ENCODE measurements at places on chromosomes 12 and 14.

- ATAC-seq = no peak
These were observed 340.9 kb downstream of the PCNX1 start for GRCh38 chr14:71248194-71248593.

- no peak for ATAC-seq
These were observed 34.9 kb downstream of the RAB35 start for GRCh38 chr12:120081641-120082040.

- peak; percentile 29 for ATAC-seq
These were observed 40.5 kb downstream of the ESR2 start for GRCh38 chr14:64253672-64254071.

GRCh38 chr12:44384136-44384535, 492.0 kb downstream of the NELL2 start:
- no peak for ATAC-seq

GRCh38 chr12:104498211-104498801, 41.6 kb downstream of the CHST11 start:
- no peak for ATAC-seq

GRCh38 chr14:82385048-82385447, 851.4 kb upstream of the SEL1L start:
- no peak for ATAC-seq

- ATAC-seq = peak; percentile 61
These were observed at the start of gene STRN3 for GRCh38 chr14:31026077-31026449. Gene STRN3, minus strand, starts transcription at chr14:31026379. Its CDS starts 194 bp downstream, at chr14:31026185.

- peak; percentile 76 for ATAC-seq
These were observed 22.2 kb upstream of the PLEKHG3 start for GRCh38 chr14:64681796-64682710.

GRCh38 chr12:56568146-56568545, 46.5 kb downstream of the RBMS2 start:
- ATAC-seq = no peak

DNA sequence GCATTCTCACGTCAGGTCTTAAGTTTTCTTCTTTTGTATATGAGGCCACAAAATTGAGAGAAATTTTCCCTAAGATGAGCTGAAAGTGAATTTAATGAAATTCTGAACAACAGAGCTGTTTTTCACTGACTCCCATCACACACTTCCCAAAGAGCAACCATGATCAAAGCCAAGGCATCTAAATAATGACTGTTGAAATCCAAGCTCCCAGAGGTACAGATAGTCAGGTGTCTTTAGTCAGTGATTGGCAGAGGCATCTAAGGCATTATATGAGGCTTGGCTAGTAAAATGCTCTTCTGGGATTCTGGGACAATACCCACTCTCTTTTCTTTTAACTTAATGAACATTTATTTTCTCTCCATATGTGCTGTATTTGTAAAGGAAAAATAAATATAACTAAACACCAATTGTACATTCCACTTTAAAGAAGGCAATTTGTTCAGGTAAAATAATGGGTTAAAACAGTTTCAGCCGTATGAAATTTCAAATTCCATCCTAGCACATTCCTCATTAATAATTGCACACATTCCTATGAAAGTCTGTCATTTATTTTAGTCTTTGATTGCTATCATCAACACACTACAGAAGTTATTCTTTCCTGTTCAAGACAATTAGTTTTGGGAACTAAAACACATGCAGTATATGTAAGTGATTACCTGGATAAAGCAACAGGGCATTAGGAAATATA, 871 bp upstream of the SSTR1 start:
- no peak for ATAC-seq

DNA sequence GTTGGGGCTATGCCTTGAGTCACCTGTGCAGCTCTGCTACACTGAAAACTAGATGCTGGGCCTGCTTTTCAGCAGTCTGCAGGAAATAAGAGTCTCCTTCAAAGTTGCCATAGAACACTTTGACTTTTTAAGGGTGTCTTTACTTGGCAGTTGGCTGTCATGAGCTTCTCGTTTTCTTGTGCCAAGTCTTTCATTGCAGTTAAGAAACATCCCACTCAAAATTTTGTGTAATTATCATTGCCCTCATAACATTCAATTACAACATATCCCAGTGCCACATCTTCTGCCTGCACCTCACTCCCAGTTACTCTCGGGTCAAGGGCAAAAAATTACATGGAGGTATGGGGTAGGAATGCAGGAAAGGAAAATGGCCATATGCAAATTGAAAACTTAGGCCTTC, 29.1 kb downstream of the GPR65 start:
- no peak for ATAC-seq

DNA sequence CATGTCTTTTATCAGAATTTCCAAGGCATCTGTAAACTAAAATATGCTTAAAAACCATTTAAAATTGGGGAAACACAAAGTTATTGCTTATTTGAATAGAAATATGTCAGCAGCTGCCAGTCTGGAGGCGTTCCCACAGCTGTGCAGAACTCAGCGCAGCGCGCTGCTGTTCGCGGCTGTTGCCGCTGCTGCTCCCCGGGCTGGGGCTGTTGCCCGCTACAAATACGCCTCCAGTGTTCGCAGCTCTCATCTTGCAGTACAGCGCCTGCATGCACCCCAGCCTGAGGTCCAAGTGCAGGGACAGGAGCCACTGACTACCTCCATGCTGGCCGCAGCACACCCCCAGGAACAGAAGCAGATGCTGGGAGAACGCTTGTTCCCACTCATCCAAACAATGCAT, 216.2 kb downstream of the SLC16A7 start:
- ATAC-seq = no peak

DNA sequence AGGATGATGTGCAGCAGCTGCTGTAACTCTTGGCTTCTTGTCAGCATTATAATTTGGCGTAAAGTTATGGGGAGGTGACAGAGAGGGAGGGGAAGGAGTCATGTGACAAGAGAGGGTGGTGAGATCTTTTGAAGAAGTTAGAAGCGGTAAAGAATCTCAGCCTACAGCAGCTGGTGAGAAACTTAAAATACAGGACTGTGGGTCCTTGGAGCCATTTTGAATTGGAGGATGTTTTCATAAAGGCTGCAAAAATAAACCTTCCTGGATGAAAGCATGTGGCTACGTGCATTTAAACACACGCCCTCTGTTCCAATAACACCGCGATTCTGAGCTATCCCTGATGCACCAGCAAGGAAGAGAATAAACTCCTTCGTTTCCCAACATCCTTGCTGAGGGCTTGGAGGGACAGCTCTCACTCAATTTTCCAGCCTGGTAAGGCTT, 133.7 kb downstream of the TMEM30B start:
- no peak for ATAC-seq

- peak; percentile 83 for ATAC-seq
These were observed 148.1 kb upstream of the NRXN3 start for GRCh38 chr14:78022059-78022458.

GRCh38 chr14:29062466-29062865, 295.9 kb downstream of the FOXG1 start:
- no peak for ATAC-seq

- ATAC-seq = peak; percentile 56
These were observed 67.6 kb downstream of the ARF6 start for GRCh38 chr14:49960453-49960852.
